ENCODE measurements at places on chromosomes 2 and 18. TPM values are rescaled to one million over a fixed set of nuclear protein-coding genes. Genes with fewer than 3 reads are reported as not detected.

DNA sequence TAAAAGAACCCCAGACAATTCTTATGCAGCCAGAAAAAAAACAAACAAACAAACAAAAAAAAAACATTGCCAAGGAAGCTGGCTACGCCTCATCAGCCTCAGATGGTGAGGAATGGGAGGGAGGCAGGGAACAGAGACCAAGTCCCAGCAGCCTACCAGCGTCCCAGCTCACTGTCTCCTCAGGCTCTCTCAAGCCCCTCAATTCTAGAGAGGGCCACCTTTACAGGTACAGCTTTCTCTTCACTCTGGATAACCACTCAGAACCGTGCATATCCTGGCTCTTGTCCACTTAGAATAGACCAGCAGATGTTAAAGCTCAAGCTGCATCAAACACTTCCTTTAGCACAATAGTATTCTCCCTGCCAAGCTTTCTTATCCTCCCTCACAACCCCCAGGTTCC is 263.1 kb upstream of the CHAC2 start:
- no peaks in the 10 kb centered on the region for H3K4me1 ChIP-seq
- no peak for DNase-seq
- no peaks in the 10 kb centered on the region for H3K27me3 ChIP-seq
- H3K4me3 ChIP-seq: no peak overlapping the region
- no peaks in the 10 kb centered on the region for H3K36me3 ChIP-seq
- H3K27ac ChIP-seq: no peak overlapping the region

GRCh38 chr2:219570194-219570923 is 980 bp downstream of the OBSL1 start:
- H3K4me1 ChIP-seq: peaks cover 15% of the 10 kb centered on the region
- no peaks in the 10 kb centered on the region for H3K27me3 ChIP-seq
- peak overlapping the region; percentile 47 for H3K27ac ChIP-seq
- H3K36me3 ChIP-seq: peaks cover 8% of the 10 kb centered on the region

DNA sequence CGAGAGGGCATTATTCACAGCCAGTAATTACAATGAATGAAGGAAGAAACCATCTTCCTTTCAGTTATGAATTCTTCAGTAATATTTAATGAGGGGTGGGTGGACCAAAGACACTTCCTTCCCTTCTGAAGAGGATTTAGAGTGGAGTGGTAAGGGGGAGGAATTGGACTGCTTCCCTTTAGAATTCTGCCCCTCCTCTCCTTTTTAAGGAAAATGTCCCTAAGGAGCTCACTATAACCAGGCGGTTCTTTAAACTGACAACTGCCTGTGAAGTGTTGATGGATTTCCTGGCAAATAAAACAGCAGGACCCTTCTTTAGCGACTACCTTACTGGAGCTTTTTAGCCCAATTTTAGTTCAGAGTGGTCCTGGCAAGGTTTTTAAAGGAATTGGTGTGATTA is 86.4 kb downstream of the LIMS1 start:
- H3K27me3 ChIP-seq: no peaks in the 10 kb centered on the region
- no peaks in the 10 kb centered on the region for H3K36me3 ChIP-seq
- no peak for DNase-seq
- H3K4me1 ChIP-seq: peaks cover 29% of the 10 kb centered on the region
- no peak overlapping the region for H3K4me3 ChIP-seq

DNA sequence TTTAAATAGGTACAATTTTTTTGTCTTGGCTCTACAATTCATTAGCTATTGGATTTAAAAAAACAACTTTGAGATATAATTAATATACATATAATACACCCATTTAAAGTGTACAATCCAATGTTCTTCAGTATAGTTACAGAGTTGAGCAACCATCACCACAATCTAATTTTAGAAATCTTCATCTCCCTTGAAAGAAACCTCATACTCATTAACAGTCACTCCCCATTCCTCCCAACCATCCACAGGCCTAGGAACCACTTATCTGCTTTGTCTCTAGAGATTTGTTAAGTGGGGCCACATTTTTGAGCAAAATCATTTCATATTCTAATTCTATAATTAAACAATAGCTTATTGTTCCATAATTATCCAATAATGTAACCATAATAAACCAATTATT is 32.6 kb downstream of the MRPL33 start:
- H3K27me3 ChIP-seq: no peaks in the 10 kb centered on the region
- H3K4me3 ChIP-seq: no peak overlapping the region
- H3K36me3 ChIP-seq: no peaks in the 10 kb centered on the region
- H3K27ac ChIP-seq: no peak overlapping the region
- peaks cover 22% of the 10 kb centered on the region for H3K4me1 ChIP-seq

- no peaks in the 10 kb centered on the region for H3K36me3 ChIP-seq
- H3K27ac ChIP-seq: no peak overlapping the region
- no peak for DNase-seq
- H3K27me3 ChIP-seq: no peaks in the 10 kb centered on the region
These were observed 18.0 kb downstream of the TGOLN2 start for GRCh38 chr2:85309699-85310321.

DNA sequence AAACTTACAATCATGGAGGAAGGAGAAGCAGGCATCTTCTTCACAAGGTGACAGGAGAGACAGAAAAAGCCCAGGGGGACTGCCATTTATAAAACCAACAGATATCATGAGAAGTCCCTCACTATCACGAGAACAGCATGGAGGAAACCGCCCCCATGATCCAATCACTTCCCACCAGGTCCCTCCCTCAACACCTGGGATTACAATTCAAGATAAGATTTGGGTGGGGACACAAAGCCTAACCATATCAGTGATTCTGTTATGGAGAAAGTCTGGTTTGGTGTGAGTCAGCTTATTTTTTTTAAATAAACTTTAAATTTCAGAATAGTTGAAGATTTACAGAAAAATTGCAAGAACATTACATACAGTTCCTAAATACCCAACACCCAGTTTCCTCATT is 84.7 kb upstream of the SP3 start:
- H3K27me3 ChIP-seq: no peaks in the 10 kb centered on the region
- DNase-seq: no peak
- no peaks in the 10 kb centered on the region for H3K36me3 ChIP-seq
- H3K27ac ChIP-seq: no peak overlapping the region
- no peak overlapping the region for H3K4me3 ChIP-seq

GRCh38 chr18:48782381-48782861 is 168.3 kb downstream of the SMAD7 start:
- no peak for DNase-seq
- no peaks in the 10 kb centered on the region for H3K36me3 ChIP-seq
- H3K27me3 ChIP-seq: no peaks in the 10 kb centered on the region
- H3K4me3 ChIP-seq: no peak overlapping the region
- H3K27ac ChIP-seq: no peak overlapping the region

DNA sequence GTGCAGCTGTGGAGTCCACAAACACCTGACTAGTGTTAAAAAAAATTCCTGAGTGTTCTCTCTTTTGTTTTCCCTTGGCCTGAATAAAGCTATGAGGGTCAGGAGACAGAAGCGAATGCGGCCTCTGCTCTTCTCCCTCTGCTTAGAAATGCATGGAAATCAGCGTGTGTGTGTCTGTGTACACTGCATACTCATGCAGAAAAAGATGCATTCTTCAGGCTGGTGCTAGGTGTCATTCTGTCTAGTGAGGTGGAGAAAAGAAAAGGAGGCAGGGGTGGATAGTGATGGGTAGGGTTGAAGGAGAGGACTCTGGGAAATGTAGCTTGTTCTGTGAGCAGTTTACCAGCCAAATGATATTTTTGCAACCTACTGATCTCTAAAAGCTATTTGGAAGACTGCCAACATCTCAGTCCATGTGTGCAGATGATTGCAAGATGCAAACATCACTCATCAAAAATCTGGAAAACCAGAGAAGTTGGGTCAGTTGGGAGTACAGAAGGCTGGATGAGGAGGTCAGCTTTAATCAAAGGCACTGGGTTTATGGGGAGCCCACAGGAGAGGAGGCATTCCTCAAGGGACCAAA is 177.7 kb downstream of the INSIG2 start:
- peaks cover 1% of the 10 kb centered on the region for H3K27me3 ChIP-seq
- no peak overlapping the region for H3K27ac ChIP-seq
- DNase-seq: peak; percentile 2
- no peaks in the 10 kb centered on the region for H3K36me3 ChIP-seq
- no peaks in the 10 kb centered on the region for H3K4me1 ChIP-seq

- H3K4me1 ChIP-seq: no peaks in the 10 kb centered on the region
- peaks cover 61% of the 10 kb centered on the region for H3K36me3 ChIP-seq
- no peak overlapping the region for H3K4me3 ChIP-seq
- H3K27ac ChIP-seq: no peak overlapping the region
These were observed 23.7 kb downstream of the ASB1 start for GRCh38 chr2:238450440-238450861.

- H3K4me1 ChIP-seq: no peaks in the 10 kb centered on the region
- no peak overlapping the region for H3K27ac ChIP-seq
- no peaks in the 10 kb centered on the region for H3K27me3 ChIP-seq
- no peak overlapping the region for H3K4me3 ChIP-seq
- no peaks in the 10 kb centered on the region for H3K36me3 ChIP-seq
- no peak for DNase-seq
These were observed 8.2 kb downstream of the FBXO11 start for GRCh38 chr2:47897883-47898731.

GRCh38 chr2:222919841-222920526 is 59.1 kb downstream of the ACSL3 start:
- peaks cover 42% of the 10 kb centered on the region for H3K36me3 ChIP-seq
- H3K27me3 ChIP-seq: no peaks in the 10 kb centered on the region
- H3K4me1 ChIP-seq: peaks cover 15% of the 10 kb centered on the region
- peak; percentile 95 for DNase-seq

GRCh38 chr2:217150236-217150635 is 290.4 kb upstream of the TNP1 start:
- H3K4me3 ChIP-seq: no peak overlapping the region
- DNase-seq: no peak
- H3K27ac ChIP-seq: no peak overlapping the region
- H3K36me3 ChIP-seq: no peaks in the 10 kb centered on the region
- no peaks in the 10 kb centered on the region for H3K4me1 ChIP-seq

- H3K36me3 ChIP-seq: no peaks in the 10 kb centered on the region
- H3K4me1 ChIP-seq: peaks cover 62% of the 10 kb centered on the region
- H3K27me3 ChIP-seq: no peaks in the 10 kb centered on the region
- DNase-seq: no peak
- H3K27ac ChIP-seq: peak overlapping the region; percentile 97
These were observed 2.5 kb downstream of the PXDN start for GRCh38 chr2:1741851-1742250.

- H3K4me1 ChIP-seq: no peaks in the 10 kb centered on the region
- no peak for DNase-seq
- no peaks in the 10 kb centered on the region for H3K27me3 ChIP-seq
- no peak overlapping the region for H3K27ac ChIP-seq
These were observed 225.3 kb downstream of the CNTNAP5 start for GRCh38 chr2:124250433-124250832.

DNA sequence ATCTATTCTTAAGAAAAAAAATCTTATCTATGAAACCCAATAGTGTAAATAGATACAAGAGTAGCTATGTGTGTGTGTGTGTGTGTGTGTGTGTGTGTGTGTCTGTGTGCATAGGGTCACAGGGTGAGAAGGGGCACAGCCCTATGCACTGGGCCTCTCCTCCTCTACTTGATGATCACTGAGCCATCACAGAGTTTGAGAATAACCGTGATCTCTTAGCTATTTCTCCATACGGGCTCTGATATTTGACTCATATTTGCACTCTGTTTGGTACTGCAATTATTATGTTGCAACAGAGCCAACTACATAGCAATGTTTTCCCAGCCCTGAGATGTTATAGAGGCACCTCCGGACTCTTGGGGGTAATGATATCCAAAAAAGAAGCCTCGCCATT is 28.8 kb upstream of the SLC40A1 start:
- H3K4me3 ChIP-seq: no peak overlapping the region
- no peak overlapping the region for H3K27ac ChIP-seq
- DNase-seq: no peak

DNA sequence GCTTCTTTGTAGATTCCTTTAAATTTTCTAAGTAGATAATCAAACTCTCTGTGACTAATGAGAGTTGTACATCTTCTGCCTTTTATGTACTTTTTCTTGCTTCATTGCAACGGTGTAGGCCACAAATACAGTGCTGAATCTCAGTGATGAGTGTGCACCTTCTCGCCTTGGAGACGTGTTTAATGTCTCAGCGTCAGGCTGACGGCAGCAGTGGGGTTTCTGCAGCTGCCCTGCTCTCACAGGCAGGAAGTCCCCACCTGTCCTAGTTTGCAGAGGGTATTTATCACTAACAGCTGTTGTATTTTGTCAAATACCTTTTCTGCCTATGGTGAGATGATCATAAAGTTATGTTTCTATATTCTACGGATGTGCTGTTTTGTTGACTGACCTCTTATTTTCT is 13.3 kb downstream of the AGXT start:
- DNase-seq: no peak
- peaks cover 4% of the 10 kb centered on the region for H3K27me3 ChIP-seq
- H3K27ac ChIP-seq: no peak overlapping the region
- H3K4me1 ChIP-seq: no peaks in the 10 kb centered on the region

GRCh38 chr2:169513926-169514325 is 4.4 kb downstream of the KLHL41 start:
- H3K4me3 ChIP-seq: no peak overlapping the region
- H3K36me3 ChIP-seq: no peaks in the 10 kb centered on the region
- no peak for DNase-seq

DNA sequence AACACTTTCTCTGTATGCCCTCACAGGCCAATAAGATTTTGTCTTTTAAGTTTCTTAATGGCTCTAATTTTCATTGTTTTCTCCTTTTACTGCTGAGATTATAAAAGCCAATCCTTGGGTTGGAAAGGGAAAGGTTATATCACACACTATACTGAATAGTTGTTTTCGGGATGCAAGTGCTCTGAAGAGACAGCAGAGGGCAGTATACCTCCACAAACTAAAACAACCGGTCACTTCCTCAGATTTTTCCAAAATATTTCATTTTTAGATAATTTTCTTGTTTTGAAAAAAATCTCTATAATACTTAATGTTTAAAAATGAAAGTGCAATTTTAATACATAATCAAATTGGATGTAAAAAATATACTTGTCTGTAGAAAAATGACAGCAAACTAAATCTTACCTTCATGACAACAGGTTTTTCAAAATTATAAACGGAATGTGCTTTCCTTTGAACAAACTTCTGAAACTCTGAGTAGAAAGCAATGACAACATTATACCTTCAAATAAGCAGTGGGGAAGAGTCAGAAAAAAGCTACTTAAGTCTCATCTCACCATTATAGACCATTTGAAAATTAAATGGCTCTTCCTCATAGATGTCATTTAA is 82.7 kb downstream of the ORC4 start:
- no peaks in the 10 kb centered on the region for H3K4me1 ChIP-seq
- peaks cover 8% of the 10 kb centered on the region for H3K36me3 ChIP-seq
- no peak overlapping the region for H3K4me3 ChIP-seq
- no peak for DNase-seq
- H3K27ac ChIP-seq: no peak overlapping the region

- no peak overlapping the region for H3K27ac ChIP-seq
- no peaks in the 10 kb centered on the region for H3K36me3 ChIP-seq
- no peak overlapping the region for H3K4me3 ChIP-seq
- H3K4me1 ChIP-seq: peaks cover 4% of the 10 kb centered on the region
These were observed 5.5 kb upstream of the LIMS2 start for GRCh38 chr2:127680706-127681287.

ABCB11 gene
- 0.02 TPM for total RNA-seq

ARHGEF4 gene
- total RNA-seq: 4.8 TPM

EFHD1 gene
- total RNA-seq: 18.8 TPM

IL36B gene
- total RNA-seq: not detected

SALL3 gene
- 7.7 TPM for total RNA-seq

IL1R2 gene
- total RNA-seq: not detected

CAPN14 gene
- 0.14 TPM for total RNA-seq

CBLN2 gene
- total RNA-seq: not detected

C1QL2 gene
- 0.20 TPM for total RNA-seq
